ENCODE measurements at places on chromosomes 12 and 14.

GRCh38 chr14:75715926-75716780 is 55.1 kb downstream of the TTLL5 start:
- no peak overlapping the region for H3K4me3 ChIP-seq
- no peak overlapping the region for H3K27ac ChIP-seq
- no peaks in the 10 kb centered on the region for H3K4me1 ChIP-seq
- no peaks in the 10 kb centered on the region for H3K36me3 ChIP-seq
- H3K27me3 ChIP-seq, result no peaks in the 10 kb centered on the region

GRCh38 chr12:22312336-22312735 is 22.2 kb downstream of the ST8SIA1 start:
- H3K36me3 ChIP-seq, result no peaks in the 10 kb centered on the region
- no peak overlapping the region for H3K27ac ChIP-seq
- no peak overlapping the region for H3K4me3 ChIP-seq
- no peaks in the 10 kb centered on the region for H3K4me1 ChIP-seq
- no peak for DNase-seq
- no peaks in the 10 kb centered on the region for H3K27me3 ChIP-seq

GRCh38 chr14:88327497-88327896 is 4.4 kb upstream of the KCNK10 start:
- no peaks in the 10 kb centered on the region for H3K4me1 ChIP-seq
- H3K4me3 ChIP-seq, result no peak overlapping the region
- DNase-seq, result no peak
- H3K27me3 ChIP-seq, result no peaks in the 10 kb centered on the region
- no peak overlapping the region for H3K27ac ChIP-seq
- H3K36me3 ChIP-seq, result no peaks in the 10 kb centered on the region

GRCh38 chr14:33570694-33571310 is 380.1 kb downstream of the EGLN3 start:
- no peak overlapping the region for H3K4me3 ChIP-seq
- no peaks in the 10 kb centered on the region for H3K36me3 ChIP-seq
- H3K27ac ChIP-seq, result no peak overlapping the region
- H3K4me1 ChIP-seq, result no peaks in the 10 kb centered on the region

DNA sequence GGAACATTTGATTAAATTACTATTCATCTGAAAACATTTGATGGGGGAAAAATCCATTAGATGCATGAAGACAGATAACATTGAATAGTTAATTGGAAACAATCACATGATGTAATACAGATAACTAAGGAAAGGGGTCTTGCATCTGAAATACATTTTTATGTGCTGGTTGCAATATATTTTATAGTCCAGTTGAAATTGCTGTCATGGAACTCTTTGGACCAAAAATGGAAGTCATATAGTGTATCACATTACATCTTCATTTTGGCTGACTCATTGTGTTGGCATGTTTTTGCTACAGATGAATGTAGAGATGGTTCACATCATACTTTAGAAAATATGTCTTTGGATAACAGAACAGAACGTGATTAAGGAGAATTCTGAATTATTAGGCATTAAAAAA is 43.0 kb upstream of the GNPNAT1 start:
- DNase-seq, result no peak
- no peak overlapping the region for H3K27ac ChIP-seq
- H3K4me1 ChIP-seq, result no peaks in the 10 kb centered on the region

- no peaks in the 10 kb centered on the region for H3K27me3 ChIP-seq
- peaks cover 19% of the 10 kb centered on the region for H3K36me3 ChIP-seq
- H3K4me1 ChIP-seq, result peaks cover 86% of the 10 kb centered on the region
- DNase-seq, result no peak
Measured at GRCh38 chr14:91402771-91403600, 14.6 kb downstream of the CCDC88C start.

DNA sequence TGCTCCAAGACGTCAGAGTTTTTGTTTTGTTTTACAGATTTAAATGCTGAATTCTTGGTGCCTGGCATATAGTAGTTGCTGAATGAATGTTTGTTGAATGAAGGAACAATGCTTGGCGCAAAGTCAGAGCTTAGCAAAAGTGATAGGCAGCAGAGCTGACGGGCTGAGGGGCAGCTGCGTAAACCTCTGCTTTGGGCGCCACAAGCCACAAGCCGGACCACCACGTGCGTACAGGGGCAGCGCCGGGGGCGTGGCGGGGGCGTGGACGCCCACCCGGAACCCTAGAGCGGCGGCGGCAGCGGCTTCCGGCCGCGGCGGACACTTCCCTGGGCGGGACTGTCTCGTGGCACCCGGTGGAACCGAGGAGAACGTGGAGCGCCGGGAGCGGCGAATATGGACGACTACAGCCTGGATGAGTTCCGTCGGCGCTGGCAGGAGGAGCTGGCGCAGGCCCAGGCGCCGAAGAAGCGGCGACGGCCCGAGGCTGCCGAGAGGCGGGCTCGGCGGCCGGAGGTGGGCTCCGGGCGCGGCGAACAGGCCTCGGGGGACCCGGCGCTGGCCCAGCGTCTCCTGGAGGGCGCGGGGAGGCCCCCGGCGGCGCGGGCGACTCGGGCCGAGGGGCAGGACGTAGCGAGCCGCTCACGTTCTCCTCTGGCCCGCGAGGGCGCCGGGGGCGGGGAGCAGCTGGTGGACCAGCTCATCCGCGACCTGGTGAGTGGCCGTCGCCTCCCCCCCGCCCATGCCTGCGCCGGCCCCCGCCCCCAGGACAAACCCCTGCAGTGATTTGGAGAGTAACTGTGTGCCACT is at the start of gene FBXW8:
Gene FBXW8, plus strand, starts transcription at position 306 of the 807 bp plus-strand sequence. Its CDS starts 88 bp downstream, at position 394.
- H3K36me3 ChIP-seq, result no peaks in the 10 kb centered on the region
- H3K4me1 ChIP-seq, result no peaks in the 10 kb centered on the region
- H3K4me3 ChIP-seq, result peak within 1 kb of the TSS; percentile 65

DNA sequence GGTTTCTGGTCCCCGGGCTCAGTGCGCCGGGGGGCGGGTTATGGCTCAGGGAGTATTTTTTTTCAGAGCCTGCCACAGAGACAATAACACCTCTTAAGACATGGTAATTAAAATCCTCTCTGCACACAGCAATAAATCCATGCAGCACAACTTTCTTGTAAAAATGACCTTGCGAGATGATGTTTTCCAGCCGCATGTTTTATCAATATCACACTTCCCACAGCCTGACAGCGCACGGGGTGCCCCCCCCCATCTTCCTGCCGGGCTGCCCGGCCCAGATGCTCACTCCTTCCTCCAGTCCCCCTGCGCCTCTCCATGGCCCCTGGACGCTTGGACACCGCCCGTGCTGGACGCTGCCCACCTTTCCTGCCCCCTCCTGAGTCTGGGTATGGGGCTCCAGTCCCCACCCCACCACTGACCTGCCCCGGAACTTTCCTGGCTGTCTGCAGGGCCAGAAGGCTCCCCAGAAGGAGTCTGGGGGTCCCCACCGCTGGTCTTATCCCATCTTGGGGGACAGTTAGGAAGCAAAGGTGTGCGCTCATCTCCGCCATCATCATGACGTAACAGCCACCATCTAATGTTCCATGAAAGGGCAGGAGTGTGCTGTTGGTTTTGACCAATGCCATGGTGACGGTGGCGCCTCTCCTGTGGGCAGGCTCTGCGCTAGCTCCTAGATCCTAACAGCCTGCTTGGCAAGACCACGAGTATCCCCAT is 182.9 kb downstream of the KIF26A start:
- no peak for DNase-seq
- H3K27ac ChIP-seq, result no peak overlapping the region
- H3K4me1 ChIP-seq, result no peaks in the 10 kb centered on the region
- no peaks in the 10 kb centered on the region for H3K36me3 ChIP-seq
- H3K4me3 ChIP-seq, result no peak overlapping the region

DNA sequence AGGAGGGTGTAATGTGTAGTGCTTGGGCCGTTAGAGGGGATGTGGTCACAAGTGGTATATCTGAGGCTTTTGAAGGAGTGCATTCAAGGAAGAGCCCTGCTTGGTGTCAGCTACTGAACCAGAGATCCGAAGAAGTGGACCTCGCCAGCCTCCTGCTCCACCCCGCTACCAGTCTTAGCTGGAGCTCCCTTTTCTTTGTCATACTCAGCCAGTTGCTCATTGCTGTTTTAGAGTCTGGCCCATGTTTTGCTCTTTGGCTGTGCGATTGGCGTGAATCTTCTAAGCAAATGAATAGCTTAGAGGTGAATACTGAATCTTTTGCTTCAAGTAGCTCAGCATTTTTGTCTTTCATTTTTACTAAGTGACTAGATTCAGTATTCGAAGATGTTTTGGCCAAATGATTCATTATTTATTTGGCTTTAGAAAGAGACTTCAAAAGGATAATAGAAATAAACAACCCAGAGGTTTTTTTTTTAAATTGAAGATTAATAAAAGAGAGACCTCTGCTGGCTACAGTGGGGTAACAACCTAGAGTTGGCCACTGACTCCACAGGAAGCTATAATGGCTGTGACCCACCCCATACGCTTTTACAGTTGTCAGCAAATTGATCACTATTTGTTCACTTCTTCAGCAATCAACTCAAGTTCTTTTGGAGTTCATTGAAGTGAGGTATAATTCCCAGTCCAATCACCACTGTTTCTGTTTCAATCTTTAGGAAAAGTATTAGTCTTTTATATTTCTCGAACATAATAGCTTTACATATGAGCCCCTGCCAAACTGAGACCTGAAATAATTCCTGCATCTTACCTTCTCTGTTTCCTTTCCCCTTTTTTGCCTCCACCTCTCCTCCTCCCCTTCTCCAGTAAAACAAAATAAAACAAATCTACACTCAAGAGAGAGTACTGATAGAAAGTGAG is 19.9 kb downstream of the CDKN1B start:
- H3K4me1 ChIP-seq, result peaks cover 33% of the 10 kb centered on the region
- peak overlapping the region; percentile 28 for H3K4me3 ChIP-seq
- peak overlapping the region; percentile 54 for H3K27ac ChIP-seq
- H3K27me3 ChIP-seq, result no peaks in the 10 kb centered on the region

GRCh38 chr14:76713121-76713520 is 48.1 kb upstream of the VASH1 start:
- H3K4me1 ChIP-seq, result no peaks in the 10 kb centered on the region
- no peaks in the 10 kb centered on the region for H3K27me3 ChIP-seq
- no peak overlapping the region for H3K27ac ChIP-seq
- H3K4me3 ChIP-seq, result no peak overlapping the region
- H3K36me3 ChIP-seq, result no peaks in the 10 kb centered on the region
